ENCODE measurements at places on chromosomes 5 and 9.

- DNase-seq = no peak
Observed at GRCh38 chr5:98513380-98513779, 260.1 kb upstream of the RGMB start.

GRCh38 chr5:31346896-31347551 lies 153.5 kb downstream of the CDH6 start:
- no peak for DNase-seq

GRCh38 chr5:39106322-39106721 lies 32.1 kb upstream of the RICTOR start:
- DNase-seq = no peak

DNA sequence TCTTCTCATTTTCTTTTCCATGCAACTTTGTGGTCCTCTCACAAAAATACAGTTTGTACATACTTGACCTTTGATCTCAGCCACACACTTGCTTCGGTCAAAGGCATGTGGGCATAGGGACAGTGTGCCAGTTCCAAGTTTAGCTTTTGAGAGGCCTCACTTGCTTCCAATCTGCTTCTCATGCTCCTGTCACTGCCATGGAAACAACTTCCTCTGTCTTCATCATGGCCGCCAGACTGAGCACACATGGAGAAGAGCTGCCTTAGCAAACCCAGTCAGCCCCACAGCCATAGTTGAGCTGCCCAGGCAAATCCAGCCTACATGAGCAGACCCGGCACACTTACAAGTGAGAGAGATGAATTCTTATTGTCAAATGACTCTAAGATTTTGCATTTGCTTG lies 138.2 kb upstream of the TUSC1 start:
- no peak for DNase-seq

DNA sequence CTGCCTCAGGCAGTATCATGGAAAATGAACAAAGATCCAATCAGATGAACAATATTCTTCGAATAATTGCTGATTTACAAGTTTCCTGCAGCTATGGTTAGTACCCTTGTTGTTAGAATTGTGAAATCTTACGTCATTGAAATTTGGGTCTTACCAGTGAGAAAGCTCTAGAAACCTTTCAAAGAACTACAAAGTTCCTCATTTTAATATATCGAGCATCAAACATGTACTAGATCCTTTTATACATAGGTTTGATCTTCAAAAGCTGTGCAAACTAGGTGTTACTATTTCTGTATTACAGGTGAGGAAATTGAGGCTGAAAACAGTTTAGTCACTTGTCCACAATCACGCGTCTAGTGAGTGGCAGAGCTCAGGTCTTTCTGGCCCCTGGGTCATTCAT lies 43.7 kb upstream of the ANGPTL2 start:
- no peak for DNase-seq

DNA sequence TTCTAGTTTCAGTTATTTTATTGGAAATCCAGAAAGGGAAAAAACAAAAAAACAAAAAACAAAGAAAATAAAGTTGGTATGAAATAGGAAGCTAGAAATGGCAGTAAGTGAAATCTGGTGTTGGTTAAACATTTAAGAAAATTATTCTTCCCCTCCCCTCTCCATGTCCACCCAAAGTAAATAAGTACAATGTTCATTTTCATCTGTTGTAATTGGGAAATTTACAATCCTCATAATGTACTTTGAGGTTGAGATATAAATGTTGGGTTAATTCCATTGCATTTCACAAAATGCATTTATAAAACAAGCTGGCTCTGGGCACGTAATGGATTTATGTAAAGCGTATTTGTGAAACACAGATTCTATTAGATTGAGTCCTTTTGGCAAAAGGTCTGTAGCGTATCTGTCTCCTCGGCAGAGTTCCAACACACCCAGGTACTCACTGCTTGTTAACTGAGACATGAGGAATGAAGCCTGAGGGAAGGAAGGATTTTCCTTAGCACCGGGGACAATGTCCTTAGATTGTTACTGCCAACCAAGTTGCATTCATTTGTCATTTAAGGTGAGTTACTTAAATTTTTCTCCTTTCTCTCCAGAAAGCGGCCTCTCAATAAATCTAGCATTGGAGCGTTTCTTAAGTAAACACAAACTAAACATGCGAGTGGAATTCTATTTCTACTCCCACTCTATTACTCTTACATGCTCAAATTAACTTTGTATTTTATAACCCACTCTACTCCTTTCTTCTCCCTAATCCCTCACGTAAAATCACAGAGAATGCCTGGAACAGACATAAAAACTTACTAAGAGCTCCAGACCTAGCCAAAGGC lies 912.3 kb upstream of the WWC1 start:
- no peak for DNase-seq

DNA sequence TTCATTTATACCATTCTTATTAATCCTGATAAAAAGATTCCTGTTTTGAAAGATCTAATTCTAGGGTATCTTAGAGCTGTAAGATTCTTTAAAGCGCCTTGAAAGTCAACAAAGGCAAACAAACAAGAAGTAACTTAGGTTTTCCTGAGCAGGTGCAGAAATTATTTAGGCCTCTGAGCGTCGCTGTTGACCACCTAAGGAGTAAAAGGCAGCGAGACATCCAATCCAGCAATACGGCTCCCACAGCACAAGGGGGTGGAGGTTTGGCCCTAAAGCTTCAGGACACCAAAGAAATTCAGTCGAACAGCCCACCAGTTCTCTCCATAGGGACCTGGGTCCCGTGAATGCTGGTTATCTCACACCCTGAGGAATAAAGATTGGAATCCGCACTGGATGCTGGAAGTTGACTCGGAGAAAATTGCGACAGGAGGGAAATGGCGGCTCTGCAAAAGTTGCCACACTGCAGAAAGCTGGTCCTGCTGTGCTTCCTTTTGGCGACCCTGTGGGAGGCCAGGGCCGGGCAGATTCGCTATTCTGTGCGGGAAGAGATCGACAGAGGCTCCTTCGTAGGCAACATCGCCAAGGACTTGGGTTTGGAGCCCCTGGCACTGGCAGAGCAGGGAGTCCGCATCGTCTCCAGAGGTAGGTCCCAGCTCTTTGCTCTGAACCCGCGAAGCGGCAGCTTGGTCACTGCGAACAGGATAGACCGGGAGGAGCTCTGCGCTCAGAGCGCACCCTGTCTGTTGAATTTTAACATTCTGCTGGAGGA lies at the start of gene PCDHGA2:
Gene PCDHGA2, plus strand, starts transcription at position 223 of the 769 bp plus-strand sequence.
- no peak for DNase-seq

DNA sequence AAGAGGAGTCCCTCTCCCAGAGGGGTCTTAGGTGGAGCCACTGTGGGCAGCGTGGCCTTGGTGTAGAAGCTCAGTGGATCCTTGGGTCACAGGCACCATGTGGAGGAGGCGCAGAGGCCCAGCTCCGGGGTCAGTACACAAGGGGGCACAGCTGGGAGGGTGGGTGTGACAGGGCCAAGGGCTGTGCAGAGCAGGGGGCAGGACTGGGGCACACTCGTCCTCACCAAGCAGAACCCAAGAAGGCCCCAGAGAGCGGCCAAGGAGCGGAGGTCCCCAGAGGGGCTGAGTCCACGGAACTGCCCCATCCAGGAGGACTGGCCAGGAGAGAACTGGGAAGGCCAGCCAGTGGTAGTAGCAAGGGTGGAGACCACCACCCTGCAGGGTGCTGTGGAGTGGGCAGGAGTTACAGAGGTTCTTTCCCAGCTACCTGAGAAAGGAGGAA lies 2.5 kb upstream of the LPCAT1 start:
- DNase-seq = no peak

- no peak for DNase-seq
Observed at GRCh38 chr9:23643656-23644258, 182.3 kb downstream of the ELAVL2 start.

GRCh38 chr9:33620738-33621439 lies 96.8 kb downstream of the ANKRD18B start:
- no peak for DNase-seq

DNA sequence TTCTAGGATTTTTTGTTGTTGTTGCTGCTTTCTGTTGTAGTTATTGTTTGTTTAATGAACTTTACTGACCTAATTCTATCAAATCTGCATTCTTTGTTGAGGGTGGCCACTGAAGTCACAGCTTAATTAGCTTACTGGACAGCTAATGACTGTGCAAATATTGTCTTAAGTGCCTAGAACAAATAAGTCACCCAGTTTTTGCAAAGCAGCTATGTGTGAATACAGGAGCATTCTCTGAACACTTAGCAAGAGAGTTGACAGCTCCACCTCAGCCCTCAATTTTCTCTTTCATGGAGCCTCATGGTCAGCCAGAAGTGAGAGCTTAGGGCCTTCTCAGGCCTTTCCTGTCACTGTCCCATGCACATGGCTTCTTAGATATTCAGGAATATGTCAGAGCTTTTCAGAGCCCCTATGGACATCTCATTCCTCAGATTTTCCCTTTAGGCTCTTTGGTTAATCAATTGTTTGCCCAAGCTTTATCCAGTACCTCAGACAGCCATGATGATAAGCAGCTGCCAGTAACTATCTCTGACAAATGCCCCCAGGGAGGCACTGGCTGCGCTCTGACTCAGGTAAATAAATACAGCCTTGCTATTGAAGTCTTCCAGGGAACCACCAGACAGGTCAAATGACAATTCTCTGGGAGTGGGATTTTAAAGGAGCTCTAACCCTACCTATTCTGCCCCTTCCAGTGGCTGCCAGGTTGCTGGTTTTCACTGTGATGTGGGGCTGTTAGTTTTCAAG lies 241.4 kb upstream of the IL12B start:
- peak; percentile 16 for DNase-seq

DNA sequence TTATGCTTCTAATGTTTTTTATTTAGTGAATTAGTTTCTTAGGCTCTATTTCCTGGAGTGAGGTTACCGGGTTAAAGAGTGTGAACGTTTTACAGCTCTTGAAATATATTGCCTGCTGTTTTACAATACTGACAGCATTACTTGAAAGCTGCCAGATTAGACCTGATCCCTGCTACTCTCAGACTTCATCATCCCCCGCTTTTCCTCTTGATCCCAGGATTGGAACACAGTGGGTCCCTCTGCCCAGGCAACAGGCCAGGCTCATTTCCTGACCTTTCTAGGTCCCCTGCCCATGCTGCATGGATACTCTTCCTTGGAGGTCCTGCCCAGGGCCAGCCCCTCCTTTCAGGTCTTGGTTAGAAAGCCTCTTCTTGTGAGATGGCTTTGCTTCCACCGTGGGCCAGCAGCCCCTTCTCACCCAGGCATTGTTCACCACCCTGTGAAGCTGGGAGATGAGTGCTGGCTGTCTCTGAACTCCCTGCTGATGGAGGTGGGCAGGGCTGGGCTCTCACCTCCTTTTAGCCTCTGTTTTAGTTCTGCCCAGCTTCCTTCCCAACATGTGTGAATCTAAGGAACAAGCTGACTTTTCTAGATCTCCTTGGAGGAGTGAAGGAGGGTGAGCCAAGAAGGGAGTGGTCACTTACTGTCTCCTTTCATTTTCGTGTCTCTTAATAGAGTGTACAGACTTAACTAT lies 15.5 kb upstream of the FAM120AOS start:
- no peak for DNase-seq

DNA sequence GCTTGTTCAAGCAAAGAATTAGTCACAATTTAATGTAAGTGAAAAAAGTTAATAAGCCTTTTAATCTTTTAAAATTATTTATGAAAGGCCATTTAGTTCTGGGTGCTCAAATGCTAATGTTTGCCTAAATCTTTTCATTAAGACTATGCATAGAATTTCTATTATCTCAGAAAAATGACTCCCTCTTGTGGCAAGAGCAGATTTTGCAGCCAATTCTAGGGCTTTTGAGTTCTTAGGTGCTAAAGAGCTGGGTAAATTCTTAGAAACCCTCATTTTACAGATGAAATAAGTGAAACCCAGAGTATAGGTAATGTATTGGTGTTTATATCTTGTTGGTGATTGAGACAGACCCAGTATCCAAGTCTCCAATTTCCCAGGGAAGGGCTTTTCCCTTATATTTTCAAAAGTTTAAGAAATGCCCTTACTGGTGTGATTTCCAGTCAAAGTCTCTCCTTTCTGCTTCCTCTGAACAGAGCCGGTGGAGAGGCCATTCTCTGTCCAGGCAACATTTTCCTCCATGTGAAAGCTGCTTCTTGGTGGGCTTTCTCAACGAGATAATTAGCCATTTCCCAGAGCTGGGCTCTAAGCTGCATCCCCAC lies 24.1 kb upstream of the PCSK5 start:
- DNase-seq = no peak

DNA sequence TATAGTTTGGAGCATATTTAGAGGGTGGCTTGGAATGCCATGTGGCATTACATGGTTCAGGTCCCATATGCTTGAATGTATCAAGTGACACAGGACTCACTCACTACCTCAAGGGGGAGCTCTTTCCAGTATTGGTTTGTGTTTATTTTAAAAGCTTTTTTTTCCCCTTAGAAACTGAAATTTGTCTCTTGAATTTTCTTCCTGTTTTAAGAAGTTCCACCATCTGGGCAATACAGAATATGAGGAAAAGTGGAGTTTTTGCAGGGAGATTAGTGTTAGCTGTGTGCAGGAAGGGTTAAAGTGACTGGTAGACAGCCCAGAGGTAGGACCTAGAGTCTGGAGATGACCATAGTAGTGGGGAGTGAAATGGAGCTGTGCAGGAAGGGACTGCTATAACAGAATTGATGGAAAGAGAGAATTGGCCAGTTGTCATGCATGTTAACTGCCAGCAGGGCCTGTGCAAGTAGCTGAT lies 36.6 kb downstream of the CTNNA1 start:
- no peak for DNase-seq

DNA sequence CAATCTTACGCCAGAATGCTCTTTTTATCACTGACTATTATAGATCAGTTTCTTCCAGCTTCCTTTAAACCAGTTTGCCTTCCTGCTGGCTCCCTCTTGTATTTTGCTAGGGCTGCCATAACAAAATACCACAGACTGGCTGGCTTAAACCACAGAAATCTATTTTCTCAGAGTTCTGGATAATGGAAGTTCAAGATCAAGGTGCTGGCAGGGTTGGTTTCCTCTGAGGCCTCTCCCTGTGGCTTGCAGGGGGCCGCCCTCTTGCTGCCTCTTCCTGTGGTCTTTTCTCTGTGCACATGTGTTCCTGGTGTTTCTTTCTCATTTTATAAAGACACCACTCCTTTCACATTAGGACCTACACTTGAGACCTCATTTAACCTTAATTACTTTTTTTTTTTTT lies 6.8 kb upstream of the FXN start:
- no peak for DNase-seq

GRCh38 chr5:314676-315487 lies 6.6 kb upstream of the AHRR start:
- DNase-seq = no peak

DNA sequence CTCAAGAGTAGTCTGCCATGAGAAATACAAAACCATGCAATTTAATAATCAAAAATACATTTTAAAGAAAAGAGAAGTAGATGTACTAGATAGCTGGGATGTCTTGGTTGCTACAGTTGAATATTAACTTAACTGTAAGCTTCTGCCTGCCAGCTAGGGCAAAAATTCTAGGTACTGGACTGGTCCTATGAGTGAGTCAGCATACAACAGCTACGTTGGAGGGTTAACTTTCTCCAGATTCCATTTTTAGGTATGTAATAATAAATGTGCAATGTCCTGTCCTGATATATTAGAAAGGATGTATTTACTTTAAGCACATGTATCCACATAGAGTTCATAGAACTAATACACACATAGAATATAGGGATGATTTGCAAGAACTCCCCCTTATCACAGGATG lies 230.1 kb downstream of the CAAP1 start:
- DNase-seq = no peak

- DNase-seq = no peak
Observed at GRCh38 chr9:9817176-9817575, 795.6 kb downstream of the PTPRD start.

Data from NCI-H1417 treated with DMSO at 0.1 percent for 48 hours (cell line).